ENCODE measurements at places on chromosomes 6 and 20.

GRCh38 chr20:40966103-40966502 lies 62.5 kb upstream of the TOP1 start:
- no peak for DNase-seq

GRCh38 chr6:44681761-44682160 lies 294.3 kb downstream of the CDC5L start:
- no peak for DNase-seq

- DNase-seq = no peak
These were observed 136.7 kb downstream of the HFE start for GRCh38 chr6:26223650-26224546.

DNA sequence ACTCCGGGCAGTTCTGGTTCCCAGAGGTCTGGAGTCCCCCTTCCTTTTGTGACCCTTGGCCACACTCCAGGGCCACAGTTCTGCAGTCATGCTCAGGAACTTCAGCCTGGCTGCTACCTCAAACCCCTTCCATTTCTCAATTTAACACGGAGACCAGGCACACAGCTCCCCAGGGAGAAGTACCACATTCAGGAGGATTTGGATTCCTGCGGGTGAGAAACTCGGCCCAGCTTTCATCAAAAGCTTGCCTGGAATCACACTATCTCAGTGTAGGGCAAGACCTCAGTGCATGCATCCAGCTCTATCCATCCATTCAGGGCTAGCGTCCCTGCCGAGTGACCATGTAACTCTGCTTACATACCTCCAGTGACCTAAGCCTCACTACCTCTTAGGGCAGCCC lies 16.8 kb upstream of the IP6K3 start:
- DNase-seq = no peak

GRCh38 chr6:45990162-45990561 lies 25.5 kb downstream of the CLIC5 start:
- no peak for DNase-seq

- DNase-seq = no peak
These were observed 26.0 kb downstream of the PTPRA start for GRCh38 chr20:2899243-2899642.

GRCh38 chr20:37336369-37337207 lies 9.4 kb upstream of the SRC start:
- no peak for DNase-seq

DNA sequence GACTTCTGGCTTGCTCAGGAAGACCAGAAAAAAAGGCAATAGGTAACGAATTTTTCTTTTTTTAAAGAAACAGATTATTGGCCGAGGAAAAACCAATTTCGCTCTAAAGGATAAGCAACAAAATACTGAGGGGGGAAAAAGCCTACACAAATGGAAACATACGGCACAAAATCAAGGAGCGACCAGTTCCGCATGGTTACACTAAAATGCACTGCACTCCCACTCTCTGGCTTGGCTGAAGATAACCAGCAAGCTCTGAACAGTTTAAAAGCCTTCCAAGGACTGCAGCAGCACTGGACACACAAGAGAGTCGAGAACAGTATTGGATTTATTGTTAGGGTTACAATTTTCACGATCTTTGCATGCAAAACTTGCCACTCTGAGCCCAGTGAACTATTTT lies 881 bp upstream of the MAP7 start:
- no peak for DNase-seq

DNA sequence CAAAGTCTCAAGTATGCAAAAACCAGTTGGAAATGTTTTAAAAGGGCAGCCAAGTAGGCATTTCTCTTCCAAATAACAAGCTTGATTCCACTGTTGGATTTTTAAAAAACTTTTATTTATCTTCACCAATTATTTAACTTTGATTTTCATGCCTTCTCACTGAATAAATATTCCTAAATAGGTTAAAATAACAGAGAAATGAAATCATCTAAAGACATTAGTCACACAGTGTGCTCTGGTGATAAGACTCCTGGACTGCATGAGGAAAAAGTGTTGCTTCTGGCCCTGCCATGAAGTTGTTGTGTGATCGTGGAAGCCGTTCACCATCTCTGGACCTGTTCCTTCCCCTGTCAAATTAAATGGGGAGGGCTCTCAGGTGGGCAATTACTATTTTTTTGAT lies 33.8 kb upstream of the IGF2R start:
- DNase-seq = no peak

DNA sequence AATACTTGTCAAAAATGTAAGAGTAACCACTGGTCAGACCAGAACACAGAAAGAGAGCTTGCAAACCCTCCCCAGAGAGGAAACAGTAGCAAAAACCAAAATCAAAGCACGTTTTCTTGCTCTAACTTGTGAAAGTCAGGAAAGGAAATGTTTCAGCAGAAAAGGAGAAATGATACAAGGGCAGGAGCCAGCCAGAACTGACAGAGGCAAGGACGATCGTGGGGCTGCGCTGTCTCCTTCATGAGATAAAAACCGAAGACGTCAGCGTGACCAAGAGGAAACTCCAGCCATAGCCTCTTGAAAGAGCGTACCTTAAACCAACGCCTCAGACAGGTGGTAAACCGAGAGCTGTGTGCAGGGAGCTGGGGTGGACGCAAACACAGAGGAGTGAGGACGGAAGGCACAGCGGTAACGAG lies 27.5 kb downstream of the LAMA5 start:
- no peak for DNase-seq

DNA sequence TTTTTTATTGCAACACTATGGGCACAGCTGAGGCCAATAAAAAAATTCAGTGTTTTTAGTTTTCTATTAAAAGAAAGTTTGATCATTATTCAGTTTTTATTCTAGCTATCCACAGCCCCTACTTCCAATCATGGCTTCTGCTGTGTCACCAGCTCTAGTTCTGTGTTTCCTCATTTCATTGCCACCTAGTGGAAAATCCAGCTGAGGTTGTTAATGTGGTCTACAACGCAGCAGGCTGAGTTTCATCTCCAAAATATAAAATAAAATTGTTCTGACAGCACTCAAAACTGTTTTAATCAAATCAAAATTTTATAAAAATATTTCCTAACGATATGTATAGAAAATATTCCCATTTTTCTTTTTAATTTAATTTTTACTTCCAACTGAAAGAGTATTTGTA lies 13.6 kb downstream of the COL9A1 start:
- DNase-seq = no peak

- DNase-seq = no peak
These were observed 20.9 kb downstream of the UTRN start for GRCh38 chr6:144305985-144306384.

GRCh38 chr6:116836606-116837342 lies 7.9 kb upstream of the GPRC6A start:
- DNase-seq = no peak

DNA sequence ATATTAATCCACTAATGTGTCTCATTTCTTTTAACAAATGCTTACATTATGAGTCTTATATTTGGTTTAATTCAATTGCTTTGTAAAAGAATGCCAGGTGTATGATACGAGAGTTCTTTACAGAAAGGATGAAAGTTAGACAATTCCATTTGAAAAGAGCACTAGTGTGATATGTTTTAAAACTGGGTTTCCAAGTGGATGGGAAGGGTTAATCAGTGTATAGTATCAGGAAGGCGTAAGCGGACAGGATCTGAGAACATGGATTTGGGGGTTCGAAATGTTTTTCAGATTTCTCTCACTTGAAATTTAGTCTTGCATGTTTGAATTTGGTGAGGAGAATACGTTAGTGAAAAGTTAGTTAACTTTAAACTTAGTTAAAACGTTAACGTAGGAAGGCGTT lies 2.6 kb downstream of the FOXO3 start:
- DNase-seq = no peak

- DNase-seq = no peak
These were observed 85.5 kb downstream of the KHDC1L start for GRCh38 chr6:73139681-73140383.

DNA sequence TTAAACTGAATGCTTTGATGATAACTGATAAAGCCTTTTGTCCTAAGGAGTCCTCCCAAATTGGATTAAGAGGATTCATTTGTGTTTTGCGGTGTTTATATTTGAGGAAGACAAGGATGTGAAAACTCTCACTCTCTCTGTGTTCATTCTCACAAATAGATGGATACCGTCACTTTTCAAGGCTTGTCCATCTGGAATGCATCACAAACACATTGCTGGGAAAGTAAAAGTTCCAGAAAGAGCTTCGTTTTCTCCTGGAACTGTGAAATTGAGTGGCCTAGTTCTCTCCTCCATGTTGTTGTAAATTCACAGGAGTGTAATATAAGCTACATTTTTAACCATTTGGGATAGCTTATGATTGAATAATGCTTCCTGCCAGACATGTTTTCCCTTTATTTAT lies 581.6 kb upstream of the FLRT3 start:
- no peak for DNase-seq

GRCh38 chr6:170128346-170128745 lies 162.5 kb downstream of the DLL1 start:
- no peak for DNase-seq

GRCh38 chr6:38012573-38012972 lies 193.0 kb downstream of the ZFAND3 start:
- no peak for DNase-seq

DNA sequence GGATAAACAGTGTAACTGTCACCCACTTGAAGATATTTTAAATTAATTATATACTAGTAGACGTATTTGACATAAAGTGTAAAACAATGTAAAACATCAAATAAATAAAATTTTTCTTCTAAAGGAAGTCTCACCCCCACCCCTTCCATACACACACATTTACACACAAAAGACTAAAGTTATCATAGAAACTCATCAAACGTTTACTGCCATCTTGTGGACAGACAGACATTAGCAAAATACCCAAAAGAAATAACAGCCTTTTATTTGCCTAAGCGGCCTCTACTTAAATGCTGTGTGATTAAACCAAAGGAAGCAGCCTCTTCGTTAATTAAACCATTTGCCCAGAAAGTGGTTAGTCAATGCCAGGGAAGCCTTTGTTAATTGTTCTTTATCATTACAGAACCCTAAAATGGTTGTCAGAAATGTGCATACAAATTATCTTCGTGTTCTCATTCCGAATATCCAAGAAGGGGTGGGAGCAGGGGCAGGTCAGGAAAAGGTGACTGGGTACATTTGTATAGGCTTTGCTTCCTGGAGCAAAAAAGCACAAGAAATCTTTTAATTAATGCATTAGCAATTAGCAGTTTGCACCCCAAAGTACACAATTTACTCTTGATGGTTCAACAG lies 176.2 kb upstream of the SASH1 start:
- no peak for DNase-seq

- DNase-seq = no peak
These were observed 560.0 kb downstream of the TBC1D32 start for GRCh38 chr6:120774275-120774674.

- DNase-seq = no peak
These were observed 84.7 kb upstream of the SCP2D1 start for GRCh38 chr20:18728870-18729224.

DNA sequence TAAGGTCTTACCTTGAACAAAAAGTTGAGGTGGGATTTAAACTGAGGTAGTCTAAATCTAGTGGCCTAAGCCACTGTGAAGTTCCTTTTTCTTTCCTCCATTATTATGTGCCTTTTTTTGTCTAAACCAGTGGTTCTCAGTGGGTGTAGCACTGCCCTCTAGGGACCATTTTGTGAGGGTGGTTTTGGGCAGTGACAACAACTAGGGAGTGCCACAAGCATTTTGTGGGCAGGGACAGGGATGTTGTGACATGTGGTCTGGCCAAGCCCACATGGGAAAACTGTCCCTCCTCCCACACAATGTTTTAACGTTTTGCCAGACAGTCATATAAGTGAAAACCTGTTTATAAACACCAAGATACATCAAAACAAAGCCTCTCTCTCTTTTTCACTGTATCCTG lies 899.4 kb upstream of the FLRT3 start:
- no peak for DNase-seq

- no peak for DNase-seq
These were observed 3.3 kb downstream of the TCF21 start for GRCh38 chr6:133891927-133892812.

- no peak for DNase-seq
These were observed 6.2 kb downstream of the NCOA5 start for GRCh38 chr20:46083531-46084061.

DNA sequence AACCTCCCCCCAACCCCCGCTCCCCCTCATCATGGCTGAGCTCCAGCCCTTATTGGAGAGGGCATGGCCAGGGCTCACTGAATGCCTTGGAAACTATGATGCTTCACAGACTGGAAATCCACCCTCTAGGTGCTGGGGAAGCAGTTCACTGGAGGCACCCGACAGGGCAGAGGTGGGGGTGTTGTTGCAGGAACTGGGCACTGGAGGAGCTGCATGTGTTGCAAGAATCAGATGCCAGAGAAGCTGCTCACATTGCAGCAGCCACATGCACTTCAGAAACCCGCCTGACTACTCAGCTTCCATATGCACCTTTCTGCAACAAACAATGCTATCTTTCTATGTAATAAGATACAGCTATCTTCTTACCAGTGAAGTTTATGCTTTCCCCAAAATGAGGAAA lies 7.9 kb upstream of the TBPL1 start:
- no peak for DNase-seq

GRCh38 chr6:13248053-13248452 lies 80.3 kb downstream of the TBC1D7 start:
- peak; percentile 19 for DNase-seq

DNA sequence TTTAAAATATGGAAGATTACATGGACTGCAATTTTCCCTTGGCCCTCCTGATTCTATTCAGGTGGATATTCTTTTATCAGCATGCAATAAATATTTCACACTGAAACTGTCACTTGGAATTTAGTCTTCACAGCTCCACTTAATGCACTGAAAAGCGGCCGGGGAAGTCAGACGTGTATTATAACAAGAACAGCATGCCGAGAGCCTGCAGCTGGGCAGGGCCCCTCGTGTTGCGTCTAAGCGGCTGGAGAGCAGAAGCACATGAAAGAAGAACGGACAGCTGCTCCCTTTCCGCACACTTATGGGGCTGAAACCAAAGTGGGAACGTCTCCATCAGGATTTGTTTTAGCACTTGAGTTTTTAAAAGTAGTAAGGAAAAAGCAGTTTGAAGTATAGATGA lies 57.2 kb downstream of the LYRM4 start:
- DNase-seq = no peak

DNA sequence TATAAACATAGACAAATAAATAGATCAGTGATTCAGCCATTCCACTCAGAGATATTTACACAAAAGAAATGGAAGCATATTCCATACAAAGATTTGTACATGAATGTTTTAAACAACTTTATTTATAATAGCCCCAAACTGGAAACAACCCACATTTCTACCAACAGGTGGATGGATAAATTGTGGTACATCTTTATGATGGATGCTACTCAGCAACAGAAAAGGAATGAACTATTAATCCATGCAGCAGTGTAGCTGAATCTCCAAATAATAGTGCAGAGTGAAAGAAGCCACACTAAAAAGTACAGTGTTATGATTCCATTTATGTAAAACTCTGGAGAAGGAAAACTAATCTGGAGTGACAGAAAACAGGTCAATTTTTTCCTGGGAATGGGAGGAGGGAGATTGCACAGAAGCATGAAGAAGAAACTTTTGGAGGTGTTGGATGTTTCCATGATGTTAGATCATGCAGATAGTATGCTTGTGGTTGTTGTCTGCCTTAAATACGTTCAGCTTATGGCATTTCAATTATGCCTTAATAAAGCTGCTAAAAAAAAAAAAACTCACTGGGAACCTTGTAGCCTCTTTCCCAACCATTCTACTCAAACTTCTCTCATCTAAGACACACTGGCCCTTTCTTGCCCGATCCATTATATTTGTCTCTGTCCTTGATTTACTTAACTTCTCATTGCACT lies 100.9 kb downstream of the PPP1R14C start:
- no peak for DNase-seq
